ENCODE measurements at places on chromosomes 7 and 10.
A peak's percentile ranks its signal among the peaks of the same experiment; 100 is the strongest.

DNA sequence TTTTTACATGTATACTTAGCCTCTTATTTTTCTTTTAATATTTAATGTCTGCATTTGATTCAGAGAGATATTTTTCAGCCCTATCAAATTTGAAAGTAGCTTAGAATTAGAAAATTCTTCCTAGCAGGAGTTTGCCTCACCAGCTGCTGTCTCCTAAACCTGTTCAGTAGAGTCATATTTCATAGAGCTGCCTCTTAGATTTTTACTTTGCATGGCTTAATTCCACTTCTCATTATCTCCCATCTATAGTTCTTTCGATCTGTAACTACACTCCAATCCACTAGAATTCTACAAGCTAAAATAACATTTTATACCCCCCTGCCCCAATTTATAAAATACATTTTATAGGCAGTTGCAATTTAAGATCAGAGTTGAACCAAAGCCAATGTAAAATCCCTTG lies 227.0 kb downstream of the ANK3 start:
- DNase-seq = peak; percentile 3

DNA sequence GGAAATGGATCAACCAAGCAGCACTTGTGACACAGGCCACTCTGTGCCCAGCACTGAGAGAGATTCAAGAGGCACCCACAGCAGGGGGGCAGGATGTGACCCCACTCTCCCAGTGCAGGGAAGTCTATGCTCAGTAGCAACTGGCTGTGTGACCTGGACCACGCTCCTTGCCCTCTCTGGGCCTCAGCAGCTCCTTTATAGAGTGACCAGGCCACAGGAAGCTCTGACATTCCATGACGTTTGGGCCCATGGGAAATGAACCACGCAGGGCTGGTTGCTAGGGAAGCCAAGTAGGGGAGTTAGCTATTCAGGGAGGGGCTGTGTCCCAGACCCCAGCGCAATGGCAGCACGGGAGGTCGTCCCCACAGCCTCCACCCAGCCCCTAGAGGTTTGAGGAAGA lies 232.6 kb downstream of the USP6NL start:
- DNase-seq = no peak

DNA sequence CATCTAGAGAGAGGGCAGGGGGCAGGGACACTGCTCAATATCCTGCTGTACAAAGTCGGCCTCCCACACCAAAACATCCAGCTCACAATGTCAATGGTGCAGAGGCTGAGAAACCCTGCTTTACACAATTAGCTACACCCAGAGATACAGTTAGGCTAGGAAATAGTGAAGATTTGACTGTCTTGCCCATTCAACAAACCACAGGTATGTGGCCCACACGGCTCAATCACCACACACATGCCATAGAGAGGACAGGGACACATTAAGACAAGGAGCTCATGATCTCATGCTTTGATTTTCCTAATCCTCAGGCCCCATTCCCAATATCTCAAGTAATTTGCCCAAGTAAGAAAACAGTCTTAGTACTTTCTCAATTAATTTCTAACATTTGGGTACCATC lies 110.4 kb downstream of the OSBPL3 start:
- DNase-seq = no peak

GRCh38 chr10:19290770-19291169 lies 242.2 kb downstream of the MALRD1 start:
- DNase-seq = no peak

GRCh38 chr7:111346219-111346618 lies 216.1 kb downstream of the IMMP2L start:
- DNase-seq = no peak
